SK-N-SH treated with all-trans-retinoic acid at 6 μM for 48 hours (cell line): ENCODE measurements at places on chromosomes 1 and 21.

GRCh38 chr1:72000809-72001208, 281.5 kb downstream of the NEGR1 start:
- ATAC-seq: no peak

GRCh38 chr1:167430849-167431242, 87.5 kb downstream of the CD247 start:
- no peak; the same call in 2 of the 3 replicates for ATAC-seq

DNA sequence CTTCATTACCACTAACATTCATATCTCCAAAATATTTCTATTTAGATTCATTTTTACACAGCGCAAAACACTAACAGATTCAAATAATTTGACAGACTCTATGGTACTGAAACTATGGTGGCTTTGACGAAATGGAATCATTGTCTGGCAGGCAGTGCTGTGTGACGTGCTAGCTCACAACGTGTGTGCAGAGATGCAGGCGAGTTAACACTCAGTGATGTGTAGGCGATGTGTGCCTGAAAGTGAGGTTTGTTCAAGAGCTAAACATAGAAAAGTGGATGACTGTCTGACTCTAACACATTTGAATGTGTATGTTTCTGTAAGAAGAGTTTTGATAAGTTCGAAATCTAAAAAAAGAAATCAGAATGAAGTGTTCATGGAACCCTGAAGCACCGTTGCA, 97.7 kb downstream of the RYR2 start:
- ATAC-seq: no peak

DNA sequence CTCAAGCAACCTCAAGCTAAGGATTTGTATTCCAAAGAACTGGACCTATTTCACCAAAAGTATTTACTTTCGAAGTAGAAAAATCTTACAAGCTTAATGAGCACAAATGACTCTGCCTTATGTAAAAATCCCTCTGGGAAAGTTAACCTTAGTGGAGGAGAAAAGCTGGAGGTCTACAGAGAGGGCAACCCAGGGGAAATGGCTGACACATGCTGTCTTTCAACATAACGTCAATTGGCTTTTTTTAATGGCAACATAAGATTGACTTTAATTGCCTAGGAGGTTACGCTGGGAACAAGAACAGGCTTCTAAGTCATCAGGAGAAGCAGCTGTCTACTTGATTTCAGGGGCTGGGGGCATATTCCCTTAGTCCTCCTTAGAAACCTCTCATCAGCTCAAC, 52.3 kb downstream of the UTP25 start:
- ATAC-seq: no peak

DNA sequence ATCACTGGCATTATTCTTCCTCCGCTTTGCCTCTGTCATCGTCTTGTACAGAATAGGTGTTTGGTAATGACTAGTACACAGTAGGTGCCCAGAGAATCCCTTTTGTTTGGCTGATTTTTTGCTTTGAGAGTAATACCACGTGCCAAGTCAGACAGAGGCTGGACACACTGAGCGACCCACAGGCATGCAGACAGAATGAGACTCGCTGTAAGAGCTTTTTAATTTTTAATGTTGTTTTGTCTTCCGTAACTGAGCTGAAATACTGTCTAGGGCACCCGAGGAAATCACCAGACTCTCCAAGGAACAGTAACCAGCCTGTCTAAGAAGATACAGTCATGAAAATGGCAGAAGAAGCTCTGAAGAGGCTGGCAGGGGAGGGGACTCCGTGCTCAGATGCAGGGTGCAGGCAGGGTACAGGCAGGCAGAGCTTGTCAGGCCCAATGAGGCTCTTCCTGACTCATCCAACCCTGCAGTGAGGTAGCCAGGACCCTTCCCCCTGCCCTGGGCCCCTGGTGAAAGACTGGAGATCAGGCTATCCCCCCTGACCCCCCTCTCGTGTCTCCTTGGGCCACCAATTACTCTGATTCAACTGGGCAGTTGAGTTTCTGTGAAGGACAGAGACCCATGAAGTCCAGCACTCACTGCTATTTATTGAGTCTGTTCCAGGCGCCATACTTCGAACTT, 60.1 kb upstream of the ECE1 start:
- ATAC-seq: no peak
